HuH-7.5 (cell line): ENCODE measurements at places on chromosomes 5 and 9.

DNA sequence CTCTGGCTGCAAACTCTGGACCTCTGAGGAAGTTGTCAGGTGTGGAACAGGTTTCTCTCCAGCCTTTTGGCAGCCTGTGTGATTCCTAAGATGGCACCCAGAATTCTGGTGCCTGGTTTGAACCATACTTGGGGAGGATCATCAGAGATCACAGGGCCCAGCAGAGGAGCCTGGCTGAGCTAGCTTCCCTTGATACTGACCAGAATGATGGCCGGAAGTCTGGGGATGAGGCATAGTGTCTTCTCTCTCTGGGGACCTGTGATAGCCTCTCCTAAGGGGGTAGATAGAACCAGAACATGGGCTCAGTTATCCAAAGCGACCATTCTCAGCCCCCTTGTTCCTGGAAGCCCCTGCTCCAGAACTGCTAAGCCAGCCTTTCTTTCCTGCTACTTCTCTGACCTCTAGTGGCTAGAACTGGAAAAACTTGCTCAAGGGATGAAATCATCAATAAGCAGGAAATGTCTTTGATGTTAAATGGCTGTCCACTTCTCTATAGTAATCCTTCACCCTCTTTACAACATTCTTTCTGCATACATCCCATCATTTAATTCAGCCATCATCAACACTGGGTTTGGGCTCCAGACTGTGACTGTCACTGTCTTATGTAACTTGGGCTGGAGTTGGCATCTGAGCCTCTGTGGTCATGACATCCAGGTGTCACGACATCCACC is 55.1 kb downstream of the C9orf152 start:
- DNase-seq = no peak

DNA sequence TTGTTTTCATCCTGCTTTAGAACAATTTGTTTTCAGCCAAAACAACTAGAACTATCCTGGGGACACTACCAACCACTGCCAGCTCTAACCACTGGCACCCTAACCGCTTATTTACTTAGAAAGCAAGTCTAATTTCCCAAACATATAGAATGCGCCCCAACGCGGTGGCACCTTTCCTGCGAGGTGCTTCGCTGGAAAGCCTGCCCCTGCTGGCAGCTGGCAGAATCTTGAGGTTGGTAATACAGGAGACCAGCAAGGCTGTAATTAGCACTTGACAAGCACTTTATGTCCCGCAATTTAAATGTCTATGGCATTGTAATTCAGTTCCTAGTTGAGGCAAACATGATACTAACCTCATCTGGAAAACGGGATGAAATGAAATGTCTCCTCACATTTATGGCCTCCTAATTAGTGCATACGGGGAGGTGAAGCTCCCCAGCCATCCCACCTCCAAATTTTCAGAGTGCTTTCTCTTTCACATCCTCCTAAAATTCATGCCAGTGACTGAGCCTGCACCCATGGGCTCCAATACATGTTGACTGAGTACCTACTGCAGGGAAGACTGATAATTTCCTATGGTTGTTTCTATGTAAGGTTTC is 30.4 kb downstream of the GABBR2 start:
- no peak for DNase-seq

DNA sequence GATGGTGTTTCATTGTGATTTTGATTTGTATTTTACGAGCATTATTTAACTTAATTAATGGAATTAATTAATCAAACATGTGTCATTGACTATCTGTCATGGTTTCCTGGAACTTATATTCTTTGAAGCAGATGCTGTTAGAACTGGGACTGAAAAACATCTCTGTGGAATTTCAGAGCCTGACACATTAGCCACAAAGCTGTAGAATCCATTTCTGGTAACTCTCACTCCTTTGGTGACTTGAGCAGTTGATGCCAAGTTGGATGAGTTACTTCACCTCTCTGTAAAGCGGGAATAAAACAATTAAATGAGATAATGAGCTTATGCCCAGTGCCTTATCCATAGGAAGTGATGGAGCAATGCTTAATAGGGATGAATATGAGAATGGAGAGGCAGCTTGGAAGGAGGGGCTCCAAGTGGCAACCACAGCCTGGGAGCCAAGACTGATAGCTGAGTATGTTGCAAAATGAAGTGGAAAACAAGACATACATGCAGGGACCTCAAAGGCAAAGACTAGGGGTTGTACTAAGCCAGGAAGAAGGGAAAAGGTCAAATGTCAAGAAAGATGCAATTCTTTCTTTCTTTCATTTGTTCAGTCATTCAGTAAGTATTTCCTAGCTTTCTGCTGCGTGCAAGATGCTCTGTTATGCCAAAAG is 23.1 kb upstream of the ADRA1B start:
- DNase-seq = no peak

GRCh38 chr5:139272471-139273321 is 20.8 kb upstream of the MATR3 start:
- no peak for DNase-seq

- no peak for DNase-seq
Observed at GRCh38 chr5:66862020-66862419, 265.8 kb downstream of the MAST4 start.

GRCh38 chr5:1501372-1502045 is 22.3 kb downstream of the LPCAT1 start:
- DNase-seq = no peak
